Prostate gland (tissue), 2 donors: ENCODE measurements at places on chromosomes 1 and 21. TPM values are rescaled to one million over a fixed set of nuclear protein-coding genes. Genes with fewer than 3 reads are reported as not detected.

DNA sequence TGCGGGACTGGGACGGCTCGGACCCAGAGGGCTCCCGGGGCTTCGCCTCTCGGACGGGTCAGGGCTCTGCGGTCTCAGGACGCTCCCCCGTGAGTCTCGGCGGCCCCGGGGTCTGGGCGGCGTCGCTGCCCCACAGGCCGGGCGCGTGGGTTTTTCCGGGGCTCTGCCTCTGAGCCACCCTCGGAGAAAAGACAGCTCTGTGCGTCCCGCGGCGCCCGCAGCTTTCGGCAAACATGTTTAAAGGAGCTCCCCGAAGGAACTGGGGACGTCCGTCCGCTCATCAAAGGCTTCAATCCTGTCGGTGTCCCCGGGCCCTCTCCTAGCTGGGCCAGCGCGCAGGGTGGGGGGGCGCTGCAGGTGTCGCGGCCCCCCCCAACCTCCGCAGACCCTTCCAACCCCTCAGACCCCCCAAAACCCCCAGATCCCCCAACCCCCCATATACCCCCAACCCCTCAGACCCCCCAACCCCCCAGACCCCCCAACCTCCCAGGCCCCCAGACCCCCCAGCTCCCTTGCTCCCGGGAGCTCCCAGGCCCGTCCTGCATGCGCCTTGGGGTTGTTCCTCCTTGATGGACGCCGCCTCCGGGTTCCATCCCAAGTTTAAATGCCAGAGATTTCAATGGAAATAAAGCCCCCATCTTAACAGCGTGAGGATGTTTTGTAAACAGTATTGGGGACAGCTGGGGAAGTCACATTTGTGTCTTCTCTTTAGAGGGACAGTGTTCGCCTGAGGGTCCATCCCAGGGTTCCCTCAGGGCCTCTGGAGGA is 996 bp upstream of the C1orf159 start:
- DNase-seq = no peak

C1orf87 gene
- total RNA-seq = 0.74 TPM

SLC44A3 gene
- 15.4 TPM for total RNA-seq

DNA sequence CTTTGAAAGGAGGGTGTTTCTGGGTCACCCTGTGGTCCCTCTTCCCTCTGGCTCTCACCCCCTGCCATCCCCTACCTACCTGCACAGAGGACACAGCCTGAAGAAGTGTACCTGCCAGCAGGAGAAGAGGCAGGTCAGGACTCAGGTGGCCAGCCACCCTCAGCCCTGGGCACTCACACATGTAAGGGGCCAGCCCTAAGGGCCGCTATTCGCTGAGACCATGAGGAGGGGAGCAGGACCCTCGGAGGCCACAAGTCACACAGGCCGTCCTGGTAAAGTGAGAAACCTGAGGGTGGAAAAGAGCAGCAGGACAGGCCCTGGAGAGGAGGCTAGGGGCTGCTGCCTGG is 1.2 kb downstream of the ZNF692 start:
- no peak for DNase-seq

DNA sequence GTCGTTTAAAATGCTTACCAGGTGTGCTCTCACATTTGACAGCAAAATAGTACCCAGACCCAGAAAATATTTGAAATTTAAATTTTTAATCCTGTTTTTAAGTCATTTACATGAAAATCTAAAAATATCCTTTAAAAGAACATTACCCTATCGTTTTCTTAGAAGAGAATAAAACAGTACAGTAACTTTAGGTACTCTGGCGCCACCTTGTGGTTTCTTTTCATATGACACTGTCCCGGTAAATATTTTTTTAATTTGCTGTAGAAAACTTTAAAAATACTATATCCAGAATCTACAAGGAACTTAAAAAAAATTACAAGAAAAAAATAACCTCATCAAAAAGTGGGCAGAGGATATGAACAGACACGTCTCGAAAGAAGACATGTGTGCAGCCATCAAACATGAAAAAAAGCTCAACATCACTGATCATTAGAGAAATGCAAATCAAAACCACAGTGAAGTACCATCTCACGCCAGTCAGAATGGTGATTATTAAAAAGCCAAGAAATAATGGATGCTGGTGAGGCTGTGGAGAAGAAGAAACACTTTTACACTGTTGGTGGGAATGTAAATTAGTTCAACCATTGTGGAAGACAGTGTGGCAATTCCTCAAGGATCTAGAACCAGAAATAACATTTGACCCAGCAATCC is 129.2 kb downstream of the RGS21 start:
- peak; percentile 27 for DNase-seq
